ENCODE measurements at places on chromosomes 16 and 17.
A peak's percentile ranks its signal among the peaks of the same experiment; 100 is the strongest.

DNA sequence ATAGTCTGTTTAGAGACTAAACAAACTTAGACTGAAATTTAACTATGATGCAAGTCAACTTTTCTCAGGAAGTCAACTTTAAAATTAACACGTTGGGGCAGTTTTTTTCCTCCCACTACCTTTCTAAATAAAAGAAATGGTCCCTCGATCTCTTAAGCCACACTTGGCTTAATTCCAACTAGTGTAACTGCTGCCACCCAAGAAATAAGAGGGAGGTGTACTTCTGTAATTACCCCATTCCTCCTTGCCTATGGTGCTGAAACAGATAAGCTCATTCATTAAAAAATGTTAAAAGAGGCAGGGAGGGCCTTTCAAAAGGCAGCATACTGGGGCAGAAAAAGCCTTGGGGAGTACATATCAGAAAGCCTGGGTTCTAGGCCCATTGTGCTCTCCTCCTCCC, 59.8 kb downstream of the NCOR1 start:
- no peak for DNase-seq

GRCh38 chr16:48870141-48870540, 260.2 kb upstream of the N4BP1 start:
- no peak for DNase-seq

GRCh38 chr17:14901376-14901775, 363.8 kb downstream of the PMP22 start:
- no peak for DNase-seq

- peak; percentile 40 for DNase-seq
Measured at GRCh38 chr16:8998108-8998507, 34.4 kb upstream of the USP7 start.

DNA sequence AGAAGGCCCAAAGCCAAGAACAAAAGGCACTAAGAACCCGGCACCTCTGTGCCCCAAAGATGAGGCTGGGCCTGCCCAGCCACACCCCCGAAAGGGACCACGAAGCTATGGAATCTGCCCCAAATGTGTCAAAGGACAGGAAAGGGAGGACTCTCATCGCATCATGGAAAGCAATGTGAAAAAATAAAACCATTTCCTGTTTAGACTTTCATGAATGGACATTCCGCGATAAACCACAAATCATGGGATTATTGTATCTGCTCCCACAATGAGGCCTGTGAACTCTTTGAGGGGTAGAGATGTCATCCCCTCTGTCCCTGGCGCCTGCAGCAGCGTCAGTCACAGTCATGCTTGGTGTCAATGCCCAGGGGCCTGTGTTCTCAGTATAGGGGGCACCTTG, 135.0 kb downstream of the COPRS start:
- peak; percentile 81 for DNase-seq

- DNase-seq, result peak; percentile 29
Measured at GRCh38 chr17:19470530-19471261, 59.7 kb downstream of the RNF112 start.

GRCh38 chr17:5532581-5532980, 46.2 kb downstream of the MIS12 start:
- no peak for DNase-seq

DNA sequence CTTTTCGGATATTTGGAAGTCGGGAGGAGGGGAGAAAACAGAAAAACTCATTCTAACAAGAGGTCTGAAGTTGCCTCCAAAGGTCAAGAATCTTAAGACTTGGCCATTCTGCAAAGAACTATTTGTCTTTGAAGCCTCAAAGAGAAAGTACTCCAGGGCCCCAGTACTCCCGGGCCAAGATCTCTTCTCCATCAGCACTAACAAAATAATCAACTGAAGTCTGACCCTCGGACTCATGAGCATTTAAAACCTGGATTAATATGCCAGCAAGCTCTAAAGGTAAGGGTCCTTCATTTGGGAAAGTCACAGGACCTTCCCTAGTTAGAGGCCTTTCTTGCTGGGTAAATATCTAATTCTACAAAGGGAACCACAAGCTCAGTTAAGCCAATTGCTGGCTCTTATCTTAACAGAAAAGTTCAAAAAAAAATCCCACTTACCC, 4.5 kb downstream of the AXIN2 start:
- DNase-seq, result no peak

- DNase-seq, result no peak
Measured at GRCh38 chr16:22126037-22126558, 33.8 kb downstream of the VWA3A start.

GRCh38 chr16:50708373-50709060, 15.1 kb downstream of the NOD2 start:
- DNase-seq, result no peak

GRCh38 chr17:75587675-75588595, at the start of gene MYO15B:
Gene MYO15B, plus strand, starts transcription at chr17:75587800. Its CDS starts 258 bp downstream, at chr17:75588058.
- peak; percentile 46 for DNase-seq

DNA sequence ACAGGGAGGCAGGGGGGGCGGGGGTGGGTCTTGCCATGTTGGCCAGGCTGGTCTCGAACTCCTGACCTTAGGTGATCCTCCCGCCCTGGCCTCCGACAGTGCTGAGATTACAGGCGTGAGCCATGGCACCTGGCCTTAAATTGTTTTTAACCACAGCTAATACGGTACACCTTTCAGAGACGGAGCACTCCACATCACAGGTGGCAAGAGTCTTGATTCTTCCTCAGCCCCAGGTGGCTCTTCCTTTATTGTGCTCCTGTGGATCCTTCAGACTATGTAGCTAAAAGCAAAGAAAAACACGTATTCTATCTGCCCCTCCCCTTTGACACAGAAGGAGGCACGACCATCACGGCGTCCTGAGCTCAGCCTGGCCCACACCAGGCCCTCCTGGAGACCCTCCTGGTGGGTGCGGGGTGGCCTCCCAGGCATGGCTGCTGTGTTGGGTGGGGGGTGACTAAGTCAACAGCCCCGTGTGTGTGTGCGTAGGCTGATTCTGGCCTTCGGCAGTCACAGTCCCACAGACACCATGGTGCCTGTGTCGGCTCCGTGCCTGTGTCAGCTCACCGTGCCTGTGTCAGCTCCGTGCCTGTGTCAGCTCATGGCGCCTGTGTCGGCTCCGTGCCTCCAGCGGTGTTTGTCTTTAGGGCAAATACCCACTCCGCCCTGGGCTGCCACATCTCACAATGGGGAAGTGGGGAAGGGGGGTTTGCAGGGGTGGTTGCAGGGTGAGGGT, 10.8 kb upstream of the SECTM1 start:
- DNase-seq, result no peak

GRCh38 chr17:31509095-31509804, 117.8 kb downstream of the RAB11FIP4 start:
- no peak for DNase-seq

- no peak for DNase-seq
Measured at GRCh38 chr17:1201132-1201702, 21.4 kb upstream of the ABR start.

DNA sequence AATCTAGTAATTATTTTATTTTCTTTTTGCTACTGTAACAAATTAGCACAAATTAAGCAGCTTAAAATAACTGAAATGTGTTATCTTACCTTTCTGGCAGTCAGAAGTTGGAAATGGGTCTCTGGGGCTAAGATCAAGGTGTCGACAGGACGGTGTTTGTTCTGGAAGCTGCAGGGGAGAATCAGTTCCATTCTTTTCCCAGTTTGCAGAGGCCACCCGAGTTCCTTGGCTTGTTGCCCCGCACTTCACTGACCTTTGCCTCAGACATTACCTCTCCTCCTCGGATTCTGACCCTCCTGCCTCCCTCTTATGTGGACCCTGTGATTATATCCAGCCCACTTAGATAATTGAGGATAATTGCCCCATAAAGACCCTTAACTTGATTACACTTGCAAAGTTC, 61.0 kb upstream of the MAF start:
- DNase-seq, result no peak

Data from fibroblast of skin of right biceps (primary cell).